ENCODE measurements at places on chromosomes 3 and 15.
A peak's percentile ranks its signal among the peaks of the same experiment; 100 is the strongest.

GRCh38 chr3:174242311-174243041 lies 616.7 kb upstream of the NAALADL2 start:
- DNase-seq = peak; percentile 35

GRCh38 chr3:149572796-149573414 lies 84.9 kb downstream of the WWTR1 start:
- DNase-seq = peak; percentile 80

- DNase-seq = no peak
Measured at GRCh38 chr15:91889111-91889815, 35.8 kb downstream of the SLCO3A1 start.

GRCh38 chr3:17562845-17563244 lies 179.6 kb downstream of the TBC1D5 start:
- DNase-seq = no peak

- DNase-seq = no peak
Measured at GRCh38 chr3:172334671-172335207, 113.5 kb downstream of the GHSR start.

DNA sequence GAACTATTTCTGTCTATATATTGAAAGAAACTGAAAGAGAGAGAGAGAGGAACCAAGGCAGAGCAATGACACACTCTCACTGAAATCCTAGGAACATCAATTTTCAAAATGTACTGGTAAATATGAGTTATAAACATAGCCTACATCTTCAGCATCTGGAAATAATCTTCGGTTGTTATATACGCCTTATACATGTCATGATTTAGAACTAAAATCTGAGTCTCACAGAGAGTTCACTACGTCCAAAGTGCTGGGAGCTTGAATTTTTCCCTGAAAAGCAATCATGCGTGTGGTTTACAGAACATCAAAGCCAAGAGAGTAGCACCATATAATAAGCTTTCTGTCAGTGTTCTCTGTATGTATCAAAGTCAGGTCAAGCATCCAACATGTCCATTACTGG lies 420.0 kb upstream of the CBLB start:
- DNase-seq = no peak

GRCh38 chr3:125136515-125136914 lies 76.0 kb downstream of the SLC12A8 start:
- no peak for DNase-seq

DNA sequence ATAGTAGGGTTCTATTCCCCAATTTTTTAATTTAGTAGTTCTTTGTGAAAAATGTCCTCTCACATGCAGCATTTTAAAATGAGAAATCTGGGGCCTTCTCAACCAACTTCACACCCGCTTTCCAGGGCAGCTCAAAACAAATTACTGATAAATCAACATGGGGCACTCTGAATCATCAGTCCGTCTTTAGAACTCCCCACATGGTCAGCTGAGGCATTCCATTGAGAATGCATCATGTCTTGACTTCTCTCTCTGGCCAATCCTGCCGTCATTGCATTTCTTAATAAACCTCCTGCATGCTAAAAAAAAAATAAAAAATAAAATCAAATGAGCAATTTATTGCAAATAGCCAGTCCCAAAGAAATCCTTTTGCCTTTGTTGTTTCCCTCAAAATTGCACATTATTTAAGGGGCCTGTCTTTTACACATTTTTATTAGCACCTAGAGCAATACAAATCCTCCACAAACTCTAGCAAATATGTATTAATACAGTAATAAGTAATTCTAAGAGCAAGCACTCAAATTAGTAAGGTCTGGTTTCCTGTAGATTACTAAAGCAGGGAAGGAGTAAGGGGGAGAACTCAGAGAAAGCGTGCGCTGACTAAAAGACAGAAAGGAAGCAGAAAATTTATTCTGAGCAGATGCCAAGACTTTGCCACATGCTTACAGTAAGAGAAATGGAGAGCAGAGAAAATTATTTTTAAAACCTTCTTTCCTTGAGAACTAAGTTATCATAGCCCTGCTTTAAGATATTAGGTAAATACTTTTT lies 175.7 kb downstream of the TNIK start:
- peak; percentile 81 for DNase-seq

Measured in MG63 (cell line).